ENCODE measurements at places on chromosomes 1 and 21.

DNA sequence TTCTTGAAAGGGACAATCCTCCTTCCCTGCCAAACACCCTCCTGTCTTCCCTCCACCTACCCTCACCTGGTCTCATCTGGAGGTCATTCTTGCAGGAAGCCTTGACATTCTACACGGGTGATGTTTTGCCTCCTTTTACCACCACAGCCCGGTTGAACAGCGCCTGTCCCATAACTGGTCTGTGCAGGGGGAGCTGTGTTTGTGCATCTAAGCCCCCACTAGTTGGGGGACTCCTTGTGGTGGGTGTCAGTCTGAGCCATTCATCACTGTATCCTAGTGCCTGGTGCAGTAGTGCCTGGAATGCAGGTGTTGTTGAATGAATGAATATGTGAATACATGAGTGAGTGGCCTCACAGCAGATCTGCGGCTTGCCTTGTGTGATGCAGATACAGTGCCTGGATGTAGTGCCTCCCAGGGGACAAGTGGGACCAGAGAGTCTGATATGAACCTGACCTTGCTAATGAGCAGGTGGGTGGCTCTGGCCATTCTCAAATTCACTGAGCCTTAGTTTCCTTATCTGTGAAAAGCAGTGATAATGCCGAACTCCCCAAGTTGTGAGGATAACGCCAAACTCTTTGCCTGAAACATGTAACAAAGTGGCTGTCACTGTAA is 79.8 kb downstream of the OMA1 start:
- no peak overlapping the region for H3K27ac ChIP-seq
- DNase-seq: no peak
- no peaks in the 10 kb centered on the region for H3K27me3 ChIP-seq
- H3K4me3 ChIP-seq: no peak overlapping the region
- H3K36me3 ChIP-seq: no peaks in the 10 kb centered on the region

DNA sequence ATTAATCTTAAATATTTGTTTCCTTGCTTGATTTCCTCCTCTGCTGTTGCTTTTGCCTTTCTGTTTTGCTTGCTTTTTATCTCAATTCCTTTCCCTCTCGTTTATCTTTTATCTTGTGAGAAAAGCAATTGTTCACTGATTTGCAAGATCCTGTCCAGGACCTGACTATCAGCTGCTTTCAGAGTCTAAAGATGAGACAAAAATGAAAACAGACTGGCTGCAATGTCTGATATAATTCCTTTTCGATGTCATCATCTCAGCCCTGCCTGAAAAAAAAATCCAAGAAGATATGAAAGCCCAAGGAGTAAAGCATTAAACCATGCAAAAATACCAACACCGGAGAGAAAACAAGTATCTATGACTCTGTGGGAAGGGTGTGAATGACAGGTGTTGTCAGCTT is 225.5 kb downstream of the PATJ start:
- no peak overlapping the region for H3K27ac ChIP-seq
- no peaks in the 10 kb centered on the region for H3K27me3 ChIP-seq
- no peak overlapping the region for H3K4me3 ChIP-seq
- no peaks in the 10 kb centered on the region for H3K4me1 ChIP-seq

DNA sequence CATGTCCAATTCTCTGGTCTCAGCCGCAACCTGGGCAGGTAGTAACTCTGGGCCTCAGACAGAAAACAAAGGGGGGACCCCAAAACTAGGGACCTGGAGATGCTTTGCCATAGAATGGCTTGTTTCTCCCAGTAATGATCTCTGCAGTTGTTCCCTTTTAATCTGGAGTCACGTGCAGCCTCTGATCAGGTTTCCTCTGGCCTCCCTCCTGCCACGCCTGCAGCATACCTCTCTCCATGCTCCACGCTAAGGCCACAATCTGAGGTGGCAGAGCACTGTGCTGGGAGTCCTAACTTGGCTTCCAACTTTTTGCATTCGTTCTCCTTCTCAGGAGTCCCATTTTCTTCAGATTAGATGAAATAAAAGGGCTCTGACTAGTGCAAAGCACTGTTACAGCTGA is 1.9 kb downstream of the PABPC4 start:
- no peak for DNase-seq
- H3K27me3 ChIP-seq: no peaks in the 10 kb centered on the region
- no peak overlapping the region for H3K27ac ChIP-seq
- peaks cover 3% of the 10 kb centered on the region for H3K4me1 ChIP-seq
- H3K36me3 ChIP-seq: peaks cover 33% of the 10 kb centered on the region
- peak overlapping the region; percentile 99 for H3K4me3 ChIP-seq

- H3K27ac ChIP-seq: no peak overlapping the region
- no peaks in the 10 kb centered on the region for H3K36me3 ChIP-seq
- no peaks in the 10 kb centered on the region for H3K27me3 ChIP-seq
- H3K4me1 ChIP-seq: peaks cover 10% of the 10 kb centered on the region
Measured at GRCh38 chr1:172391976-172392375, 28.5 kb upstream of the C1orf105 start.

DNA sequence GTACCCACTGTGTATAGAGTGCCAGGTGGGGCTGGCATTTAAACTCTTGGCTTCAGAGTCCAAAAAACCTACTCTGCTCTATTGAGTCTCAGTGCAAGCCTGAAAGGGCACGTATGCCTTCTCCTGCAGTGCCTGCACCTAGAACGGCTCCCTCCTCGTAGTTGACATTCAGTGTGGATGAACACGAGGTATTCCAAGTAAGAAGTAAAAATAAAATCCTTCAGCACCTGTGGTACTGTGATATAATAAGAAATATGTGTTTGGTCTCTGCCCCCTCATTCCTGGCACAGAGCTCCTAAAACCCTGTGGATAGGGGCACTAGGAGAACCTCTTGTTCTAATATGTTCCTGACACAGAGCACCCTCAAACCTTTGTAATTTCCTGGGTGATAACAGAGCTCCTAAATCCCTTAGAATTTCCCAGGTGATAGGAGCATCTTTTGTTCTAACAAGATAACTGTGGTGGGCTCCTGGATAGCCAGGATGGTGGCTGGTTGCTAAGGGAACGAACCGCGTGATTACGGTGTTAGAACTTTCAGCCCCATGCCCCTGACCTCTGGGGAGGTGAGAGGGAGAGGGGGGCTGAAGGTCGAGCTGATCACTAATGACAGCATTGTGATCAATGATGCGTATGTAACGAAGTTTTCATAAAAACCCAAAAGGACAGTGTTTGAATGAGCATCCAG is 16.8 kb downstream of the UCK2 start:
- H3K36me3 ChIP-seq: no peaks in the 10 kb centered on the region
- H3K4me3 ChIP-seq: no peak overlapping the region
- H3K27me3 ChIP-seq: no peaks in the 10 kb centered on the region
- no peak overlapping the region for H3K27ac ChIP-seq

- peaks cover 13% of the 10 kb centered on the region for H3K36me3 ChIP-seq
- H3K4me1 ChIP-seq: no peaks in the 10 kb centered on the region
- DNase-seq: no peak
- H3K4me3 ChIP-seq: no peak overlapping the region
- H3K27ac ChIP-seq: no peak overlapping the region
- no peaks in the 10 kb centered on the region for H3K27me3 ChIP-seq
Measured at GRCh38 chr21:45996311-45997204, 15.0 kb downstream of the COL6A1 start.

DNA sequence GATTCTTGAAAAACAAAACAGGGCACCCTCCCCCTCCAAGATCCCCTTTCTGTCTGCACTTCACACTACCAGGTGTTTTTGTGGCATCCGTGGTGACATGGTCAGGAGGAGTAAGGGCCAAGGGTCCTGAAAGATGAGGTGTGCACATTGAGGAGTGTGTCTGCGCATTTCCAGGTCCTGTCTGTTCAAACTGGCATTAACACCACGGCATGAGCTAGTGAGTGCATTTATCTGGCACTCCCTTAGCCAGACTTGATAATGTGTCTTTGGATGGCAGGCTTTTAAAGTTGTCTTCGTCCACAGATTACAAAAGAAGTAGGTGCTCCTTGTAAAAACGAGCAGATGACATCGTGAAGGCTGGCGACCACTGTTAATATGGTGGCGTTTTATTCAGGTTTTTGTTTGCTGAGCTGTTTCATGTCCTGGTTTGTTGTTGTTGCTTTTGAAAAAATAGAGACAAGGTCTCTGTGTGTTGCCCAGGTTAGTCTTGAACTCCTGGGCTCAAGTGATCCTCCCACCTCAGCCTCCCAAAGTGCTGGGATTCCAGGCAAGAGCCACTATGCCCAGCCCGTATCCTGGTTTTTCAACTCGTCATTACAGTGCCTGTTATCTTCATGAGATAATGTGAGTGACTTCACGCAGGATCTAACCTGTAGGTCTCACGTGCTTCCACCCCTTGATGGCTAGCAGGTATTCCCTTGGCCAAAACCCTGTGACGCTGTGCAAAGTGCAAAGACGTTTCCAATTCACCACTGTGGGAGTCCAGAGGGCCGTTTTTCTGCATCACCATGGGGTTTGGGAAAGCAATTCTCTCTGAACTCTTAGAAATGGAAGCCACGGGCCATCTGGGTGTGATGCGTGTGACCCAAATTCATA is 4.2 kb downstream of the TMEM51 start:
- H3K4me1 ChIP-seq: peaks cover 5% of the 10 kb centered on the region
- peaks cover 5% of the 10 kb centered on the region for H3K27me3 ChIP-seq
- H3K27ac ChIP-seq: no peak overlapping the region
- H3K4me3 ChIP-seq: no peak overlapping the region
- no peak for DNase-seq

DNA sequence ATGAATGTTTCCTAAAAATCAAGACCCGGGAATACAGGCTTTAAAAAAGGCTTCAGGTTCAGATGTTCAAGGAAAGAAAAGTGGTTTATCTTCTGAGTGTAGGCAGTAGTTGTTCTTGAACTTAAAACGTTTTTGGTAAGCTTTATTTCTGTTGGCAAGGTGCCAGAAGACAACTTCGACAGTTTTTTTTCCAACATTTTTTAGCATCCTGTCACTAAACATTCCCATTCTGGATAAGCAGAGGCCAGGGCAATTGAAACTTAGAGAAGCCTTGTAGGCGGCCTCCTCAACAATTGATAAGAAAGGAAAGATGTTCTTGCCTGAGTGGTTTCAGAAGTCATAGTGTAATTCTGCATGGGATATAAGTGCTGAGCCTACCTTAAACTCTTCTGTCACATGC is 66.7 kb downstream of the PATJ start:
- no peaks in the 10 kb centered on the region for H3K27me3 ChIP-seq
- H3K27ac ChIP-seq: no peak overlapping the region
- no peaks in the 10 kb centered on the region for H3K4me1 ChIP-seq
- DNase-seq: no peak
- H3K36me3 ChIP-seq: no peaks in the 10 kb centered on the region

- no peak for DNase-seq
- H3K4me3 ChIP-seq: no peak overlapping the region
- no peak overlapping the region for H3K27ac ChIP-seq
- no peaks in the 10 kb centered on the region for H3K36me3 ChIP-seq
- H3K27me3 ChIP-seq: no peaks in the 10 kb centered on the region
Measured at GRCh38 chr21:28152732-28153131, 839.9 kb downstream of the LTN1 start.

- H3K4me3 ChIP-seq: no peak overlapping the region
- H3K4me1 ChIP-seq: no peaks in the 10 kb centered on the region
- no peak for DNase-seq
- no peak overlapping the region for H3K27ac ChIP-seq
- no peaks in the 10 kb centered on the region for H3K27me3 ChIP-seq
- H3K36me3 ChIP-seq: no peaks in the 10 kb centered on the region
Measured at GRCh38 chr1:147736883-147737282, 23.5 kb downstream of the GJA5 start.

DNA sequence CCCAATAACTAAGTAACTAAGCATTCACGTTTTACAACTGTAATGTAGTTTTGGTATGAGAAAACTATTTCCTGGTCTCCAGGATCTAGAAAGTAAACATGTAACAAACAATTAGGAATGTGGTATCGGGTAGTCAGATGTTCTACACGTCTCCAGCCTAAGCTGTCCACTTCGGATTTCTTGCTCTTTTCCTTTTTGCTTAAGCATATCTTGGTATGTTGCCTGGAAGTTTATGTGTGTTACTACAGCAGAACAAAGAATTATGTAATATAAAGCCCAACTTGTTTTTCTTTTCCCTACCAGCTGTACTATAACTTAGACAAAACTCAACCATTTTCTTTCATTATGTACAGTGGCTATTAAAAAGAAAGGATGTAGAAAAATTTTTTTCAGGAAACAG is 20.4 kb upstream of the WARS2 start:
- H3K36me3 ChIP-seq: peaks cover 10% of the 10 kb centered on the region
- H3K4me3 ChIP-seq: no peak overlapping the region
- DNase-seq: no peak

- peaks cover 2% of the 10 kb centered on the region for H3K27me3 ChIP-seq
- H3K27ac ChIP-seq: no peak overlapping the region
- no peaks in the 10 kb centered on the region for H3K4me1 ChIP-seq
- no peak overlapping the region for H3K4me3 ChIP-seq
- H3K36me3 ChIP-seq: no peaks in the 10 kb centered on the region
Measured at GRCh38 chr1:869499-870244, 54.1 kb upstream of the SAMD11 start.

GRCh38 chr1:172487550-172487949 is 43.7 kb upstream of the PIGC start:
- no peak overlapping the region for H3K4me3 ChIP-seq
- H3K4me1 ChIP-seq: no peaks in the 10 kb centered on the region
- H3K36me3 ChIP-seq: no peaks in the 10 kb centered on the region
- no peaks in the 10 kb centered on the region for H3K27me3 ChIP-seq
- H3K27ac ChIP-seq: no peak overlapping the region

DNA sequence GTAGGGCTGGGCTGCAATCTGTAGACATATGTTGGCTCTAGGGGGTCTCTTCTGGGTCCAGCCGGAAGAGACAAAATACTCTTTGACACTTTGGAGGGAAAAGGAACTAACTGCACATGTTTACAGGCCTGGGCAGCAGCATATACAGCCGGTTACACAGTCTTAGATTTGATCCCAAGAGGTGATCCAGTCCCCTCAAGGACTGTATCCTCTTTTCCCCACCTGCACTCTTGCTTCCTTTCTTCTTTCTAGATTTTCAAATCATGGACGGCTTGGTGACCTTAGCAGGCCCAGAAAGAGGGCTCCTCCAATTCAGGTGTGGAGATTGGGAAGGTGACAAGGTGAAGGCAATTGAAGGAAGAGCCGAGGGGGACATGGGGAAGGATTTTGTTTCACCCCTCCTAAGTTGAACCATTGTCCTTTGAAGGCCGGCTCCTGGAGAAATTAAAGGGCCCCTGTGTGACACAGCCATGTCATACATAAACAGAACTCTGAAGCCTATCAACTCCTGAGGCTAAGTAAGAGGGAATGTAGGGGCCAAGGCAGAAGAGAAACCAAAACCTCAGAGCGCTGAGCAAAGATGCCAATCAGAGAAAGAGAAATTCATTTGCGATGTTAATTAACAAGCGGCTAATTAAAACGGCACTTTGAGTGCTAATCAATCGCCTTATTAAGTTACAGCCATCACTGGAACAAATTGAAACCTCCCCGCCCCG is 5.9 kb upstream of the BARHL2 start:
- no peak overlapping the region for H3K27ac ChIP-seq
- H3K4me1 ChIP-seq: peaks cover 24% of the 10 kb centered on the region
- DNase-seq: no peak

Data from H1 (cell line).